ENCODE measurements at places on chromosomes 12 and 14. TPM values are rescaled to one million over a fixed set of nuclear protein-coding genes. Genes with fewer than 3 reads are reported as not detected.
A peak's percentile ranks its signal among the peaks of the same experiment; 100 is the strongest.

DNA sequence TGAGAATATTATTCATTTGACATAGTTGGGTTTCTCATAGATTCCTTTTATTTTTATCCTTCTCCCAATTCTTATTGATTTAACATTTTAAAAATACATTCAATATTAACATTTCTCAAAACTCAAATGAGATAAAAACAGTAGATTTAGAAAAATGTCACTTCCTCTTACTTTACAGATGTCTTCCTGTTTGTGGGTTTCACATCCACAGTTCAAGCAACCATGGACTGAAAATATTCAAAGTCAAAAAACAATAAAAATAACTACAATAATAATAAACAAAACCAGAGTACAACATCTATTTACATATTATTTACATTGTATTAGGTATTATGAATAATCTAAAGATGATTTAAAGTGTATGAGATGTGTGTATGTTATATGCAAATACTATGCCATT, 111.3 kb upstream of the SLC16A7 start:
- no peak overlapping the region for H3K4me3 ChIP-seq
- no peaks in the 10 kb centered on the region for H3K36me3 ChIP-seq
- DNase-seq: no peak

GRCh38 chr14:69775012-69775411, 8.1 kb downstream of the SRSF5 start:
- no peaks in the 10 kb centered on the region for H3K27me3 ChIP-seq
- H3K4me3 ChIP-seq: no peak overlapping the region
- H3K4me1 ChIP-seq: peaks cover 30% of the 10 kb centered on the region
- no peak for DNase-seq
- peaks cover 85% of the 10 kb centered on the region for H3K36me3 ChIP-seq

DNA sequence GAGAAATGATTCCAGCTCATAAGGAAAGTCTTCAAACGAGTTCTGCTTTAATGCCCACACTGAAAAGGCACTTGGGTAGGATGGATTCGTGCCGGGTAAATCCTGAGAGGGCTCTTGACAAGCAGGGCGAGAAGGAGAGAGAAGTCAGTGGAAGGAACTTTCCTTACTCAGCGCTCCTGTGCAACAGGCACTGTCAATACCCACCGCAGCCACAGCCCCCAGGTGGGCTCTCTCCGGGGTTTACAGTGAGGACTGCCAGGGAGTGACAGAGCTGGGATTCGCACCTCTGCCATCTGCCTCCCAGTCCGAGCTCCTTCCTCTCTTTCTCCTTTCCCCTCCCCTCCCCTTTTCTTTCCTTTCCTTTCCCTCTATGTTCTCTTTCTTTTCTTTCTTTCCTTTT, 118.7 kb downstream of the BEGAIN start:
- no peak overlapping the region for H3K27ac ChIP-seq
- H3K4me3 ChIP-seq: no peak overlapping the region
- H3K27me3 ChIP-seq: no peaks in the 10 kb centered on the region

- H3K4me3 ChIP-seq: no peak overlapping the region
- H3K4me1 ChIP-seq: peaks cover 37% of the 10 kb centered on the region
- no peak for DNase-seq
- no peaks in the 10 kb centered on the region for H3K36me3 ChIP-seq
- peaks cover 31% of the 10 kb centered on the region for H3K27me3 ChIP-seq
- no peak overlapping the region for H3K27ac ChIP-seq
These were observed 10.0 kb downstream of the LHX5 start for GRCh38 chr12:113461666-113462065.

- peak overlapping the region; percentile 82 for H3K27ac ChIP-seq
- peak overlapping the region; percentile 2 for H3K4me3 ChIP-seq
- no peaks in the 10 kb centered on the region for H3K27me3 ChIP-seq
- peaks cover 20% of the 10 kb centered on the region for H3K36me3 ChIP-seq
- no peak for DNase-seq
These were observed 17.9 kb upstream of the HIGD1C start for GRCh38 chr12:50934371-50934851.

- no peak for DNase-seq
- H3K4me3 ChIP-seq: no peak overlapping the region
- H3K27me3 ChIP-seq: no peaks in the 10 kb centered on the region
- no peaks in the 10 kb centered on the region for H3K36me3 ChIP-seq
These were observed 1035.1 kb downstream of the TRHDE start for GRCh38 chr12:73307260-73307659.

DNA sequence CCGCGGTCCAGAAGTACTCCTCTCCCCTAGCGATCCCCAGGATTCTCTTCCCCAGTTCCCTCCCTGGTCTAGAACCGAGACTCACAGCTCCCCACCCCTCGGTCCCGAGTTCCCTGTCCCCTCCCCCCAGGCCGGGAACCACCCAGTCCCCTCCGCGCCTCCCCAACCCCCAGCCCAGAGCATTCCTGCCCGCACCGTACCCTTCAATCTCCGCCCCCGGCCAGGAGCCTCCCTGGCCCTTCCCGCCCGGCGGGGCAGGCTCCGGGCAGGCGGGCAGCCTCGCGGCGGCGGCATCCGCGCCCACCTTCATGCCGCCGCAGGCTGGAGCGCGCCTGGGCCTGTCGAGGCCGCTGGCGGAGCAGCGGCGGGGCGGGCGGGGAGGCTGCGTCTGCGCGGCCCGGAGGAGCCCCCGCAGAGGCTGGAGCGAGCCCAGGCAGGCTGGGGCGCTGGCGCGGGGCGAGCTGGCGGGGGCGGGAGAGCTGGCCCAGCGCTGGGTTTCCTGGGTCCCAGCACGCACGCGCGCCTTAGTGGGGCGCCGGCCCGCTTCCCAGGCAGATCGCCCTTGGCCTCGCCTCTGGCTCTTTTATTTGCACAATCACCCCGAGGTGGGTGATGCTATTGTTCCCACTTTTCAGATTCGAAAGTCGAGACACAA, 22.2 kb upstream of the GPR132 start:
- no peaks in the 10 kb centered on the region for H3K27me3 ChIP-seq
- peak overlapping the region; percentile 54 for H3K27ac ChIP-seq
- peaks cover 51% of the 10 kb centered on the region for H3K4me1 ChIP-seq
- DNase-seq: no peak
- no peaks in the 10 kb centered on the region for H3K36me3 ChIP-seq
- H3K4me3 ChIP-seq: peak overlapping the region; percentile 31

DNA sequence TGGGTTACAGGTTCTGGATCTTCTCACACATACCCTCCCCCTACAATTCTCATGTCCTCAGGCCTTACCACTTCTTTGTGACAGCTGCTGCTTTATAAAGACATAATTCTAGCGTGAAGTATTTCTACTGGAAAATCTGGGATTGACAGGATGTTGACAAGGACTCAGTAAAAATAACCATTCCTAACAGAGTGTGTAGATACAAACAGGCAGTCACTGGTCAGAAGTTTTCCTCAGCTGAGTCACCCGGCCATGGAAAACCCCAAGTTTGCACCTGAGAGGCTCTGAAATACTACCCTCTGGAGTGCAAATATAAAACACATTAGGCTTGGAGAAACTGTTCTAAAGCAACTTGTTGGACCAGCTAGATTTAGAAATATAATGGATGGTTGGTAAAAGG, 54.4 kb downstream of the SPPL3 start:
- H3K27me3 ChIP-seq: no peaks in the 10 kb centered on the region
- H3K36me3 ChIP-seq: no peaks in the 10 kb centered on the region
- H3K4me3 ChIP-seq: no peak overlapping the region
- no peak for DNase-seq
- H3K4me1 ChIP-seq: peaks cover 77% of the 10 kb centered on the region
- peak overlapping the region; percentile 49 for H3K27ac ChIP-seq

- no peak overlapping the region for H3K4me3 ChIP-seq
- no peak overlapping the region for H3K27ac ChIP-seq
- no peaks in the 10 kb centered on the region for H3K27me3 ChIP-seq
- no peaks in the 10 kb centered on the region for H3K4me1 ChIP-seq
- DNase-seq: no peak
- peaks cover 6% of the 10 kb centered on the region for H3K36me3 ChIP-seq
These were observed 10.0 kb downstream of the DDX51 start for GRCh38 chr12:132133952-132134652.

DNA sequence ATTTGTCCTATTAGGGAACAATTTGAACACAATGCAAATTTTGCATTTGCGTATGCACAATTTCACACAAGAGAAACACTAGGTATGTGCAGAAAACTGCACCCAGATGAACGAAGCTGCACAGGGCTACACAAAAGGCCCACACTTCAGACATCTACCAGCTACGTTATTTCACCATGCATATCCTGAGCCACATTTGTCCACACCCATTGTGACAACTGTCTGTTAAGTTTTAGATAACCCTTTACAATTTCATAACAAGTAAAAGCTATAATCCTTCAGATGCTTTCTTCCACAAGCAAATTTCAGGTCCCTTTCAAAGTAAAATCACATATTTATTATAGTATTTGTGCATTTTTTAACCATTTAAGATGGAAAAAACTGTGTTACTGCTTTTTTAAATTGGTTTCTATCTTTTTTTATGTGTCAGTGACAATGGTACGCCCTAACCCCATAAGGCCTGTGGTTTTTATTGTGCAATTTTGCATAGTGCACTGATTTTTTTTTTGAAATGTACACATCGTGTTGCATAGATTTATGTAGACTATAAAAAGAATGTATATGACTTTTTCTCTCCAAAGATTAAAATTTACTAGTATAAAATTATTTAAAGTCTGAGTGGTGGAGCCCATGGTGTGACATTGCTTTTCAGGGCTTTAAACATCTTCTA, 87.8 kb upstream of the BTG1 start:
- no peak for DNase-seq
- H3K4me1 ChIP-seq: no peaks in the 10 kb centered on the region
- H3K36me3 ChIP-seq: no peaks in the 10 kb centered on the region
- H3K27ac ChIP-seq: no peak overlapping the region

DNA sequence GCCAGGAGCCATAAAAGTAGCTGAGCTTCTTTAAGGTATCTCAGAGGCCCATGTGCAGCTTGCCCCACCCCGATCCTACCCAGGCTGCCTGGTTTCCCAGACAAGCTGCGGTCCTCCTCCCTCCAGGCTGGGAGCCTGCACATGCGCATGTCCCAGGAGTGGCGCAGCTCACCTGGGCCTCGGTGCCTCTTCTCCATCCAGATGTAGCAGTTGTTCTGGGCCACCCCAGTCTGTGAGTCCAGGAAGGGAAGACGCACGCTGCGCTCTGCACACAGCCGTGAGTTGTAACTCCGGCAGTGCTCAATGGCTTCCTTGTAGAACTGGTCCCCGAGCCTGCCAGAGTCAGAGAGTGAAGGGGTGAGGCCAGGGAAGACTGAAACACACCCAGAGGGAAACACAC, 122.3 kb downstream of the DPF3 start:
- H3K36me3 ChIP-seq: no peaks in the 10 kb centered on the region
- no peak for DNase-seq
- no peaks in the 10 kb centered on the region for H3K27me3 ChIP-seq
- H3K4me3 ChIP-seq: no peak overlapping the region

DNA sequence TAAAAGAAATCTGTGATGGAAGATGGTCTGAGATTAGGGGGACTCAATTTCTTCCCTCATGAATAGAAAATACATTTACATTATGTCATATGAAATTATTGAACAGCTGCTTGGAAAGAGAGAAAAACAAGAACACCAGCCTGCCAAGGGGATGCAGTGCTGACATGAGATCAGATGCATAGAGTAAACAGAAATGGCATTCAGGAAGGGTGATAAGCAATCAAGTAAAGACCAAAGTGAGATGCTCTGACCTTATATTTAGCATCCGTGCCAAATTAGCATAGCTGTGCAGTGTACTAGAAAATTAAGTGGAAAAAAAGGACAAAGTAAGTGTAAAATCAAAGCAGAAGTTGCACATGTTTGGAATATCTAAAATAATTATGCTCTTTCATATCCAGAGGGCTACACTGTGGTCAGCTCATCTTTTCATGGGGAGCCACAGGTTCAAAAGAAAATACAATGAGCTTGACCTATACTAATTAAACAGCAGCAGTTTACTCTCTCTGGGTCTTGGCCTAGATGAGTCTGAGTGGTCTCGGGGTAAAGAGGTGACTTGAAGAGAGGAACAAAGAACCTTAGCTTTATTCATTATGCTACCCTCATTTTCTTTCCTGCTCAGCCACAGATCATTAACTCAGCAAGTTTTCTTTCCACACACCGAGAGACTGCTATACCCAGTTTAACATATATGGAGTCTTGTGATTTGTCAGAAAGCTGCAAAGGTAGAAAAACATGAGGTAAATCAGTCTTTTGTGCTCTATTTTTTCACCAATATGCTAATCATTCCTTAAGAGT, 359.4 kb upstream of the FOXG1 start:
- no peaks in the 10 kb centered on the region for H3K27me3 ChIP-seq
- no peak for DNase-seq
- H3K4me1 ChIP-seq: no peaks in the 10 kb centered on the region
- no peak overlapping the region for H3K27ac ChIP-seq

DNA sequence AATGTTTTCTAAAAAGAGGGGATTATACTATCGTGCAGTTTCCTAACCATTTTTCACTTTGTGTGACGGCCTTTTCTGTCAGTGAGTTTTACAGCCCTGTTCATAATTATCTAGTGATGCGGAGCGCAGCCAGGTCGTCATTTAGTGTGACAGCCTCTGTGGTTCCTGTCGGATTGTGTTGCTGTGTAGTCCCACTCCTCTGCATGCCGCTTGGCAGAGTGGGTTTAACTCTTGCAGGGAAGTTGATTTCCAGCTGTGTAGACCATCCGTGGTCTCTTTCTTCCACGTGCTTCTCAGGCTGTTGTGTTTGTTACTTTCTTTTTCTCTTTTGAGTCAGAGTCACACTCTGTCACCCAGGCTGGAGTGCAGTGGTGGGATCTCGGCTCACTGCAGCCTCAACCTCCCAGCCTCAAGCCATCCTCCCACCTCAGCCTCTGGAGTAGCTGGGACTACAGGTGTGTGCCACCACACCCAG, 8.6 kb downstream of the RAN start:
- no peaks in the 10 kb centered on the region for H3K4me1 ChIP-seq
- H3K4me3 ChIP-seq: peak overlapping the region; percentile 1
- no peak for DNase-seq
- H3K27me3 ChIP-seq: no peaks in the 10 kb centered on the region
- no peak overlapping the region for H3K27ac ChIP-seq

GRCh38 chr12:105431537-105432100, 101.1 kb downstream of the C12orf75 start:
- no peaks in the 10 kb centered on the region for H3K27me3 ChIP-seq
- DNase-seq: no peak
- no peak overlapping the region for H3K4me3 ChIP-seq

GRCh38 chr12:119989731-119990381, 820 bp downstream of the BICDL1 start:
- H3K27ac ChIP-seq: no peak overlapping the region
- H3K4me3 ChIP-seq: peak overlapping the region; percentile 45
- no peak for DNase-seq
- H3K4me1 ChIP-seq: no peaks in the 10 kb centered on the region
- H3K27me3 ChIP-seq: peaks cover 2% of the 10 kb centered on the region
- H3K36me3 ChIP-seq: no peaks in the 10 kb centered on the region

DNA sequence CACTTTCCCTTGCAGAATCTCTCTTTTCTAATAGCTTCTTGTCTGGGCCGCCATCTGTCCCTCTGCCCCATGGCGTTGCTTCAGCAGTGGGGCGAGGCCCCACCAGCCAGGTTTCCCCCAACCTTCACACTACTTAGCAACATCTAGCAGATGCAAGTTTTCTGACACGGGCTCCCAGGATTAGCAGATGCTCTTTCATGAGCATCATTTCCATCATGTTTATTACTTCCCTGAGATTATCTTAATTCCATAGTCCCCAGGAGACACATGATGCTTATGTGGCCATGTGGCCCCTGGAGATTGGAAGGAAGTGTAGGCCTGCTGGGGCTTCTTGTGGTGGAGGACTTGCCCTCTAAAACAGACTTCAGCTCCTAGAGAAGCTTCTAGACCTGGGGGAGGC, 102.0 kb upstream of the MYL2 start:
- no peaks in the 10 kb centered on the region for H3K27me3 ChIP-seq
- H3K4me3 ChIP-seq: no peak overlapping the region
- H3K36me3 ChIP-seq: no peaks in the 10 kb centered on the region
- DNase-seq: no peak
- H3K4me1 ChIP-seq: no peaks in the 10 kb centered on the region

CIROP gene
- not detected for total RNA-seq

EFS gene
- total RNA-seq: 6.3 TPM

POMT2 gene
- 9.7 TPM for total RNA-seq

DIABLO gene
- total RNA-seq: 36.9 TPM

PUS7L gene
- total RNA-seq: 3.8 TPM

RBP5 gene
- not detected for total RNA-seq

ADAM21 gene
- 0.35 TPM for total RNA-seq
